ENCODE measurements at places on chromosomes 7 and 10.

GRCh38 chr10:78747401-78748234, 321.1 kb upstream of the ZMIZ1 start:
- no peak for DNase-seq

DNA sequence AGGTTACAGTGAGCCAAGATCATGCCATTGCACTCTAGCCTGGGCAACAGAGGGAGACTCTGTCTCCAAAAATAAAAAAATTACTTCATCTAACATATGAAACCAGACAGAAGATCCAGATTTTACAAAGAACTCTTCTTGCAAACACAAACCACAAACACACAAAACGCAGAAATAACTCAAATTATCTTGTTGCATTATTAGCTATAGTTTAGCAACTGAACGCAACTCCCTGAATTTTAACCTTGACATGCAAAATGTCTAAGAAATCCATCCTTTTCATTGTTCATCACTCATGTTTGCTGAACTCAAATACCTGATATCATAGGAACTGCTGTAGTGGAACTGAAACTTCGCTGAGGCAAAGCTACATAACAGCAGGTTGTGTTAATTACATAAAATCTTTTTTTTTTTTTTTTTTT, 64.1 kb downstream of the MICU1 start:
- DNase-seq: no peak

DNA sequence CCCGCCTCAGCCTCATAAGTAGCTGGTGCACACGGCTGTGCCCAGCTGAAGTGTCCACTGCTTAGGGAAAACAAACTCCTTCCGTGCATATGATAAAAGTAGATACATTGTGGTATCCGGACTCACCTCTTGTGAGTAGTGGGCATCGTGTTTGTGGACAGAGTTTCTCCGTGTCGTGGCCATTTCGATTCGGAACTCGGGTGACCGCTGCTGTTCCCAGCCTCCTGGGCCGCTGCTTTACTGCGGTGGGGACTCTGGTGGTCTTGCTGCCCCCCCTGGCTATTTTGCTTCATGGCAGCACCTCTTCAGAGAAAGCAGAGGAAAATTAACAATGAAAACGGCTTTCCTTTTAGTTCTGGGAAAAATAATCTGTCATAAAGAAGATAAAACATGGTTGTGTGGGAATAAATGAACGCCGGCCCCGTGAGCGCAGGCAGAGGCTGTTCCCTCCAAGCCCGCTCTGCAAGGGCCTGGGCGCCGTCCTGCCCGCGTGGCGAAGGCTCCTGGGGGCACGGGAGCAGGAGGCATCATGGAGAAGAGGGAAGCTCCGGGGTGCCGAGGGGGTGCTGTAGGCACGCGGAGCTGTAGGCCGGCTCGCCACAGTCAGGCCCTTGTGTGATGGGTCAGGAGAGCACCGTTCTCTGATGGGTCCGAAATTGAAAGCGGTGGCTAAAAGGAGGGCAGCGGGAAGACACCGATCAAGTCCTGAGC, 107.4 kb downstream of the ACTR3B start:
- no peak for DNase-seq

- DNase-seq: peak; percentile 28
These were observed 18.2 kb downstream of the HNRNPF start for GRCh38 chr10:43390759-43391158.
